ENCODE measurements at places on chromosomes 2 and 18. TPM values are rescaled to one million over a fixed set of nuclear protein-coding genes. Genes with fewer than 3 reads are reported as not detected.

FOXI3 gene
- total RNA-seq: not detected

ASB18 gene
- total RNA-seq: not detected

SIX3 gene
- total RNA-seq: not detected

LRRC30 gene
- total RNA-seq: not detected

EPC2 gene
- total RNA-seq: 8.6 TPM
